ENCODE measurements at places on chromosomes 3 and 15.

GRCh38 chr15:66608159-66608558, 42.4 kb upstream of the LCTL start:
- no peak for DNase-seq

- DNase-seq: peak; percentile 62
These were observed 1.4 kb upstream of the ROBO2 start for GRCh38 chr3:77038468-77038929.

DNA sequence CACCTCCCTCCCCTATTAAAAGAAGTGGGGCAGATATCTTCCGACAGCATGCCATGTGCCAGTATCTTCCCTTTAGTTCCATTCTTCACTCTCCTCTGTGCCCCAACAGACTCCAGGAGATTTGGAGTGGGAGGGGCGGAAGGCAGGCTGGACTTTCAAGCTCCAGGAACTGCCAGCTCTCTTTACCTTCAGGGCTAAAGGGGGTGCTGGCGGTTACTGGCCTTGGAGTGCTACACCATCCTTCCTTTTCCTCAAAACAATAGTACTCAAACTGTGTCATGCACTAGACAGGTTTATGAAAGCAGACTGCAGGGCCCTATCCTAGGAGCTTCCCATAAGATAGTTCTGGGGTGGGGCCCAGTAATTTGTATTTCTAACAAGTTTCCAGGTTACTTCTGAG, 6.0 kb downstream of the LINS1 start:
- DNase-seq: no peak

DNA sequence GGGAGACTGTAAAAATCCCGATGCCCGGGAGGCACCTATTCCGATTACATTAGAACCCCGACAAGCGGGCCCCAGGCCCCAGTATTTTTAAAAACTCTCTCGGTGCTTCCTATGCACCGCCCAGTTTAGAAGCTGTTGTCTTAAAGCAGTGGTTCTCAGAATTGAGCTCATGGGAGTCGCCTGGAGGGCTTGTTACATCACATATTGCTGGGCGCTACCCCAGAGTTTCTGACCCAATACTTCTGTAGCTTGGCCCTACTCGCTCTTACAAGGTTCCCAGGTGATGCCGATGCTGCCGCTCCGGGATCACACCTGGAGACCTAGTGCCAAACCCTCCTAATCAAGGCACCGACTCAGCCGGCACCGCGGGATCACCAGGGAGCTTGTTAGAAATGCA, 35.2 kb downstream of the CPN2 start:
- DNase-seq: no peak

DNA sequence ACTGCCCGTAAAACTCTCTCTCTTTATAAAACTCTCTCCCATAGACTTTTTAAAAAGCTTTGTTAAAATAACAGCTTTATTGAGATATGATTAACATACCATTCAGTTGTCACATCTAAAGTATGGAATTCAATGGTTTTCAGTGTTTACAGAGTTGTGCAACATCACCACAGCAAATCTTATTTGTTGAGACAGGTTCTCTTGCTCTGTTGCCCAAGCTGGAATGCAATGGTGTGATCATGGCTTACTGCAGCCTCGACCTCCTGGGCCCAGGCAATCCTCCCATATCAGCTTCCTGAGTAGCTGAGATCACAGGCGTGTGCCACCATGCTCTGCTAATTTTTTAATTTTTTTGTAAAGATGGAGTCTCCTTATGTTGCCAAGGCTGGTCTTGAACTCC, 35.9 kb upstream of the TRAK1 start:
- DNase-seq: no peak

GRCh38 chr3:147002721-147003120, 397.6 kb upstream of the PLSCR5 start:
- DNase-seq: no peak

GRCh38 chr3:147940405-147941193, 531.4 kb downstream of the ZIC1 start:
- DNase-seq: no peak

- no peak for DNase-seq
These were observed 1.3 kb upstream of the STAG1 start for GRCh38 chr3:136753326-136753939.
